GM12892 (cell line): ENCODE measurements at places on chromosomes 2 and 18.

DNA sequence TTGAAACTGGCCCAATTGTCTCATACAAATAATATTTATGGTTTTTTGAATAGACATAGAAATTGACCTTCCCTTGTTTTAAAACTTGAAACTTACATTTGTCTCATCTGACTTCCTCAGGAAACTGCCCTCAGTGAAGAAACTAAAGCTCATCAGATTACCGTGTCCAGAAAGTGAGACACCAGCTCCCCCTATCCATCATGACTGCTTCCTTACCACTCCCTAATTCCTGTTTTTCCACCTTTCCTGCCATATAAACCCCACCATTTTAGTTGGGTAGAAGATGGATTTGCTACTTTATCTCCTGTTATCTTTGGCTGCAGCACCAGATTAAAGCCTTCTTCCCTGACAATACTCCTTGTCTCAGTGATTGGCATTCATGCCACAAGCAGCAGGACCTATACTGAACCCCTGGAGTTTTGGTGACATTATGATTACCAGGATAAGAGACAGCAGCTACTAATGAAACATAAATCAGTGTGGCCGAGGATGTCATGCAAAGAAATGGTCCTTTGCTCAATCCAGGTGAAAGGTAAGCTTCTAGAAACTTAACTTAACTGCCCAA lies 1627.6 kb upstream of the ZEB2 start:
- no peak for DNase-seq

GRCh38 chr18:9233771-9234440 lies 97.3 kb downstream of the ANKRD12 start:
- no peak for DNase-seq

DNA sequence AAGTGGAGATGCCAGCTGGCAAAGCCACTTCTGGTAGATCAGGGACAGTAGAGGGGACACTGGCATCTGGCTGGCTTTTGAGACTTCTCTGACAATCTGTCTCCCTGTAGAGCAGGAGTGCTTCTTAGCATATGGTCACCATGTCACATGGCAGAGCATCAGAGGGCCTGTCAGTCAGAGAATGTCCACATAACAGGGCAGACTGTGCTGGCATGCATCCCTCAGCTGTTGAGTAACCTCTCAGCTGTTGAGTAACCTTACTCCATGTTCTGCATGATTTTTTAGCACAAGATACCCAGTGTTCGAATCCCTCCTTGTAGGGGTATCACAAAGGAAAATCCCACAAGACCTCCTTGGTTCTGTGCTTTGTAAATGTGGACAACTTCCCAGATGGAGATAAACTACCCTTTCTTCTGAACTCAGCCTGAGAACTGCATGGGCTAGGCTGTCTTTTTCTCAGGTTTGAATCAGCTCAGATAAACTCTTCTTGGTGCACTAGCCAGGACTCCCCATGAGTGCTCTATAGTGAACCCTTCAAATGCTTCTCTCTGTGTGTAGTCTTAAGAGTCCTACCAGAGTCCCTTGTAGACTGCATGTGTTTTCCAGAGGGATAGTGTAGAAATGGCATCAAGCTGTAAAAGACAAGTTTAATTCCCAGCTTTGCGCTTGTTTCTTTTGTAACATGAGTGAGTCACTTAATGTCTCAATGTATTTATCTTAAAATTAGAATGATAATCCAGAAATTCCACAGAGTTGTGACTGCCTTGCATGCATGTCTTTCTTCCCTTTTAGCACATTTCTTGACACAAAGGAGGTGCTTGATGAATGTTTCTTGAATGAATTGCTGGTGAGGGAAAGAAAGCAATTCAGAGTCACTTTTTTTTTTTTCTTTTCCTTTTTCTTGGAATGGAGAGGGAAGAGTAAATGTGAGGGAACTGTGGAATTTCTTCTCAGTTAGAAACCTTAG lies 442.3 kb upstream of the HNMT start:
- no peak for DNase-seq

GRCh38 chr2:3626812-3627499 lies 31.0 kb upstream of the ALLC start:
- no peak for DNase-seq

GRCh38 chr2:37201766-37202165 lies 5.5 kb downstream of the CEBPZOS start:
- no peak for DNase-seq

GRCh38 chr2:111967018-111967417 lies 68.6 kb downstream of the MERTK start:
- no peak for DNase-seq

GRCh38 chr2:86251840-86252266 lies 52.6 kb downstream of the MRPL35 start:
- no peak for DNase-seq

DNA sequence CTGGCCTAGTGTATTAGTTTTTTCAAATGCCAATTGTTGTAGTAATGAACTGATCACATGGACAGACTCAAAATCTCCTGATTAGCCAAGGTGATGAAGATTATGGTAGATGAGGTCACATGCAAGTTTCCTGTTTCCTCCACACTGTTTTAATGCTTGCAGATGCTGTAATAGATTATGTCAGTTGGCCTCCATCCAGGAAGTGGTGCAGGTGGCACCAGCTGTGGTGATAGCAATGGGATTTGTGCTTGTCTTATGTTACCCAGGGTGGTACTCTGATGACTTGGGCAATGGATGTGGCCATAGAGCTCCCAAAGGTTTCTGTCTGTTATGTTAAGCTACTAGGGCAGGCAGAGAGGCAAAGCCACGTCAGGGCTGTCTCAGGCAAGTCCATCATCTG lies 332.9 kb upstream of the DDX18 start:
- no peak for DNase-seq

DNA sequence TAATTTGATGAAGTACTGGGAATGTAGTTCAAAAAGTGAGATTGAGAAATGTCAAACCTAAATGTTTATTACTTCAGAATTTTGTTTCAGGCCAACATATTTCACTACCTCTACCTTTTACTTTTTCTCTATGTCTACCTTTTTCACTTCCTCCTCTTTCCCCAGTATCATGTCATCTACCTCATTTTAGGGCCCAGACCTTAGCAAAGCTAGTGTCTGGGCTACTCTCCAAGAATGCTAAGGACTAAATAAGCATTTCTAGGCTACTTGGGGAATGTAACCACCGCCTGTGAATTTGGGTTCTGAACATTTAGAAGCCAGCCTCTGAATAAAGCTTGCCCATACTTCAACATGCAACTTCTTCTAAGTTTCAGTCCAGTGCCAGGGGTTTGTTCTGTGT lies 330.4 kb downstream of the SLC4A3 start:
- DNase-seq: no peak

GRCh38 chr18:67670024-67670543 lies 153.6 kb upstream of the DSEL start:
- DNase-seq: no peak
